ENCODE measurements at places on chromosomes 7 and 10.
A peak's percentile ranks its signal among the peaks of the same experiment; 100 is the strongest.

- peak; percentile 74 for DNase-seq
Observed at GRCh38 chr7:104552102-104552501, 223.7 kb downstream of the LHFPL3 start.

DNA sequence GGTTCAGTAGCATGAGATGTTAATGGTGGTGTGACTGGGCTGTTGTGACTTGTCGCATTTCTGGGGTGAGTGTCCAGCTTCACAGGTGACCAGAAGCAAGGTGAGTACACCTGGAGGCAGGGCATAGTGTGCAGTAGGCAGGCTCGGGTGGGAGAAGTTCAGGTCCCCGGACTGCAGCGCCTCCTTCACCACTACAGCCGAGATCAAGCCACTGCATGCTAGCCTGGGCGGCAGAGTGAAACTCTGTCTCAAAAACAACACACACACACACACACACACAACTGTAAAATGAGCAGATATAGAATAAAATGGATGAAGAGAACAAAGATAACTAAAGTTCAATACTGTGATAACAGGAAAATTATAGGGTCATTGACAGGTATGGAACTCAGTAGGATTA lies 11.1 kb upstream of the PARD3 start:
- DNase-seq = no peak

DNA sequence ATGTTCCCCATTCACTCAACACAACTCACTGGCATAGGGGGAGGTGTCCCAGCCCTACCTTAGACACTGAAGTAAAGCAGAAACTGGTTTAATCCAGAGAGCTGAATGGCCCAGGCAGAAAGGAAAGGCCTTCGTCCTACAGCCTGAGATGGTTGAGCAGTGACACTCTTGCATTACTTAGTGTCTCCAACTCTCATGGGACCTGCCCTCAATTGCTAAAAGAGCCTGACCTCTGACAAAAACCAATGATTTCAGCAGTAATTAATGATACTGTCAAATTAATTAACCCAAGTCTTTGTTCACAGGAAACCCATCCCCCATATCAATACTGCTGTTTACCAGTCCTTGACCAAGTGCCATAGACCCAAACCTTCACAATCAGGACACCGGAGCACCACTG lies 48.6 kb downstream of the ICA1 start:
- DNase-seq = no peak

GRCh38 chr10:127997937-127998336 lies 91.0 kb downstream of the PTPRE start:
- DNase-seq = no peak

DNA sequence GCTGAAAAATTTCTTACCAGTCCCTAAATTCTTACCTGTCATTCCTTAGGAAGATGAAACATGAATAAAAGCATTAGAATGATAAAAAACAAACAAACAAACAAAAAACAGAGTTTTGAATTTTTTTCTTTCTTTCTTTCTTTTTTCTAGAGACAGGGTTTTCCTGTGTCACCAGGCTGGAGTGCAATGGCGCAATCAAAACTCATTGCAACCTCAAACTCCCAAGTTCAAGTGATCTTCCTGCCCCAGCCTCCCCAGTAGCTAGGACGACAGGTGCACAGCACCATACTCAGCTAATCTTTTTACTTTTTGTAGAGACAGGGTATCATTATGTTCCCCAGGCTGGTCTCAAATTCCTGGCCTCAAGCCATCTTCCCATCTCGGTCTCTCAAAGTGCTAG lies 26.5 kb downstream of the NT5C2 start:
- DNase-seq = no peak

DNA sequence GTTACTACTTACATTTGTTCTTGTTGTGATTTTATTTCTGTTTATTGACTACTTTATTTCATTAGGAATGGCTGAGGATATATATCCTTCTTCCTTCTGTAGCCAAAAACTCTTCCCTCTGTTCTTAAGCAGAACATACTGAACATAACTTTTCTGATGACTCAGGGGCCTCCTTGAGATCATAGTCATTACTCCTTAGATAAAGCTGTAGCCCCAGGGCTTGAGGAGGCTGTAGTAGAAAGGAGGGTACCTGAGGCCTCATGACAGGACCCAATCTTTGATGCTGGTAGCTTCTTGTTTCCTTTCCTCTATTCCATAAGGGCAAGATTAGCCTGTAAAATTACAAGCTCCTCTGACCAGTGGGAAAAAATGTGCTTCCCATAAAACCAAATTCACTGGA lies 41.2 kb upstream of the FGFR2 start:
- no peak for DNase-seq

- no peak for DNase-seq
Observed at GRCh38 chr10:13457958-13458686, 70.7 kb downstream of the BEND7 start.

DNA sequence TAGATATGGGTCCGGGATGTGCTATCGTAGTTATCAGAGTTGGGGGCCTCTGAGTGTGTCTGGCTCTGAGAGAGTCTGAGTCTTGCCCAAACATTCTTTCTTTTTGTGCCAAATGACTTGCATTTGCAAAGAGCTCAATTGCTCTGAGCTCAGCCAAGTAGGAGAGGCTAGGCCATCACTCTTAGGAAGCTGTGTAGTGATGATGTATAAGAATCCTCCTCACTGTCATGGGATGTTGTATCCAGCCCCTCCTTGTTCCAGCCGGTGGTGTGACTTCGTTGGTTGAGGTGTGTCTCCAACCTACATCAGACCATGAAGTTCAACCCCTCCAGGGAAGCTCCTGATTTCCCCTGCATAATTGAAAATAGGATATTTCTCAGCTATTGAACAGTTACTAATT lies 97.5 kb upstream of the NPS start:
- DNase-seq = no peak

DNA sequence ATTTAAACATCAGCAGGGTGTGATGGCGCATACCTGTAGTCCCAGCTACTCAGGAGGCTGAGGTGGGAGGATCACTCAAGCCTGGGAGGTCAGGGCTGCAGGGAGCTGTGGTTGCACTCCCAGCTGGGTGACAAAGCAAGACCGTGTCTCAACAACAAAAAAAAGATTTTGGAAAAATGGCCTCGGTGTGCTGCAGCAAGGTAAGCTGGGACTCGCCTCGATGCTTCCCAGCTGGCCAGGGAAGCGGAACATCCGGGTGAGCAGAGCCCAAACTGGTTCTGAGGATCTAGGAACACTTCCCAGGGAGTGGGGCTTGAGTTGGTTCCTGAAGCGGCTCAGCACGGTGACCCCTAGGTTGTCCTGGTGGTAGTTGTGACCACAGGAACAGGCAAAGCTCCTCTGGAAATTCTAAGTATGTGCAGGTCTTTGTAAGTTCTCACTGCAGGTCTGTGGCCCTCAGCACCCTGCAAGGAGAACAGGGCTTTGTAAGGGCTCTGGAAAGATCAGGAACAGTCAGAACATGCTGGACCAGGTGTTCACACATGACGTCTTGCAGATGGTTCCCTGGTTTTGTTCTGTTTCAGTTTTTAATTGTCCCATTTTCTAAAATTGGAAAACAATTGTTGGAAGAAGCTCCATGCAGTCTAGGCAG lies 38.6 kb upstream of the ZMIZ2 start:
- DNase-seq = no peak

DNA sequence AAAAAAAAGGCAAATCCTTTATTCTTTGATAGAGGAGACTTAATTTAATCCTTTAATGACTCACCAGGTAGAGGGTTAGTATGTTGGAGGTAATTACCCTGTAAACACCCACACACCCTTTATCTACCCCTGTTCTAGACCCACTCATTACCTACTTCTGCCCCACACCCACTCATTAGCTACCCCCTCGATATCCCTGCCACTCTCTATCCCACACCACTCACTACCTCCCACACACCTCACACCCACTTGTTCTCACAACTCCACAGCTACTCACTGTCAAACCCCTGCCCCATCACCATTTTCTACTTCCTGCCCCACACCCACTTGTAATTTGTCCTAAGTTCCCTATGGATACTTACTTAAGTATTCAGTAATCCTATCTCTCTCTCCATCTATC lies 49.7 kb downstream of the SEC61G start:
- DNase-seq = no peak

- peak; percentile 87 for DNase-seq
Observed at GRCh38 chr10:100878291-100878910, 34.4 kb upstream of the SLF2 start.

- no peak for DNase-seq
Observed at GRCh38 chr10:71236822-71237682, 24.7 kb downstream of the UNC5B start.

- DNase-seq = no peak
Observed at GRCh38 chr10:32156031-32156495, 99.8 kb upstream of the KIF5B start.

- DNase-seq = no peak
Observed at GRCh38 chr10:130411496-130412085, 275.4 kb downstream of the GLRX3 start.

GRCh38 chr10:58968389-58968755 lies 208.1 kb upstream of the PHYHIPL start:
- no peak for DNase-seq
